Hematopoietic multipotent progenitor cell treated with erythropoietin and hydrocortisone succinate and interleukin-3 and kit ligand, for 6 days (in vitro differentiated cells): ENCODE measurements at places on chromosomes 2 and 18.

DNA sequence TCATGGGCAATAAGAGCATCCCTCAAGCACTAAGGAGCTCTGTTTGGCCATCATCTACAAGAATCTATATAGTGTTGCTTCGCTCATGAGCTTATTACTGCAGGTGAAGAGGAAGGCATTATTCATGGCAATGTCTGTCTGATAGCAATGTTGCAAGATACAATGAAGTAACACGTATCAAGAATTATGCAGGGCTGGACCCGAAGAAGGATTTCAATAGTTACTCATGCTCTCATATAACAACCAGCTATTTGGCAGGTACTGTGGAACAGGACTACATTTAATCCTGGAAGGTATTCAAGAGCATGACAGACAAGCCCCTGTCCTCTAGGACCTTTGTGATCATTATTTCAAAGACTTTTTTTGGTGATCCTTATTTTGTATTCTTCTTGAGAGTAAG, 109.6 kb downstream of the LAMA3 start:
- DNase-seq: no peak

GRCh38 chr2:202530038-202530437, 104.7 kb upstream of the FAM117B start:
- DNase-seq: peak; percentile 36

GRCh38 chr2:86000131-86000937, 105.4 kb downstream of the POLR1A start:
- peak; percentile 34 for DNase-seq

- no peak for DNase-seq
These were observed 59.7 kb downstream of the CLIP4 start for GRCh38 chr2:29174937-29175336.

DNA sequence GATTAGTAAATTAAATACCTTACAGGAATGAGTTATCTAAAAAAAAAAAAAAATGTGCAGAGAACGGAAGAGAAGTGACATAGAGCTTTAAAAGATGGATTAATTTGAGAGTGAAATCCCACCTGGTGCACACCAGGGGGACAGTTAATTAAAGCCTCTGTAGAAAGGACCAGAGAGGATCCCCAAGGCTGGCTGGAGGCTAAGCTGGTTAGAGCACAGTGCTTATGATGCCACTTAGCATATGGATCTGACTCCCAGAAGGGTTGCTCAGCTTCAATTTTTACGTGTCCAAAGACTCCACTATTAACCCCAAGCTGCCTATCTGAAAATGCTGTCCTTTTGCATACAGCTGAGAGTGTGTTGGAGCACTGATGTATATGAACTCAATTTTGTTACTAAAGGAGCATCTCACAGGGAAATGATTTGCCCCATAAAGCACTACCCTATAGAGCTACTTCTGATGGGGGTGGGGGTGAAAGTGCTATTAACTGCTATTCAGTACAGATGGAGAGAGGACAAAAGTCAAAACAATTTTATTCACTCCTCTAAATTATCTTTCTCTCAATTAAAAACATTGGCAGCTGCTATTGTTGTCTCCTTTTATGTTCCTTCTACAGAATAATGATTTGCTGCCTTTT, 15.2 kb upstream of the SLC8A1 start:
- no peak for DNase-seq

- peak; percentile 86 for DNase-seq
These were observed 2.2 kb upstream of the NRP2 start for GRCh38 chr2:205680067-205680466.

DNA sequence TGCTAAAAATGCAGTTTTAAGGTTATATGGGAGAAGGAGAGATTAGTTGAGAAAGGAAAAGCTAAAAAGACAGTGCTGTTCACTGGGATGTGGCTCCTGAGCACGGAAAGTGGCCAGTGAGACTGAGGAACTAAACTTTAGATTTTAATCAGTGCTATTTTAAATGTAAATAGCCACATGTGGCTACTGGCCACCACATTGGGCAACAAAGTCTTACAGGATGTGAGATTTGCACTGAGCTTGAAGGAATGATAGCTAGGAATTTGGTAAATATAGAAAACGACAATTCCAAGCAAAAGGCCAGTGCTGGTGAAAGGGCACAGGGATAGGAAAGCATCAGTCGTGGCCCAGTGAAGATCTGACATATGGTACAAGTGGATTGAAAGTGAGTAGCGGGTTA, 14.1 kb upstream of the SP5 start:
- DNase-seq: no peak

- no peak for DNase-seq
These were observed 26.5 kb downstream of the GPR39 start for GRCh38 chr2:132443106-132443505.

- peak; percentile 4 for DNase-seq
These were observed 255.8 kb downstream of the FBXO15 start for GRCh38 chr18:73891572-73892421.

GRCh38 chr2:101329026-101329425, 20.5 kb upstream of the RNF149 start:
- no peak for DNase-seq

GRCh38 chr2:10557506-10558265, 109.6 kb upstream of the ODC1 start:
- no peak for DNase-seq

DNA sequence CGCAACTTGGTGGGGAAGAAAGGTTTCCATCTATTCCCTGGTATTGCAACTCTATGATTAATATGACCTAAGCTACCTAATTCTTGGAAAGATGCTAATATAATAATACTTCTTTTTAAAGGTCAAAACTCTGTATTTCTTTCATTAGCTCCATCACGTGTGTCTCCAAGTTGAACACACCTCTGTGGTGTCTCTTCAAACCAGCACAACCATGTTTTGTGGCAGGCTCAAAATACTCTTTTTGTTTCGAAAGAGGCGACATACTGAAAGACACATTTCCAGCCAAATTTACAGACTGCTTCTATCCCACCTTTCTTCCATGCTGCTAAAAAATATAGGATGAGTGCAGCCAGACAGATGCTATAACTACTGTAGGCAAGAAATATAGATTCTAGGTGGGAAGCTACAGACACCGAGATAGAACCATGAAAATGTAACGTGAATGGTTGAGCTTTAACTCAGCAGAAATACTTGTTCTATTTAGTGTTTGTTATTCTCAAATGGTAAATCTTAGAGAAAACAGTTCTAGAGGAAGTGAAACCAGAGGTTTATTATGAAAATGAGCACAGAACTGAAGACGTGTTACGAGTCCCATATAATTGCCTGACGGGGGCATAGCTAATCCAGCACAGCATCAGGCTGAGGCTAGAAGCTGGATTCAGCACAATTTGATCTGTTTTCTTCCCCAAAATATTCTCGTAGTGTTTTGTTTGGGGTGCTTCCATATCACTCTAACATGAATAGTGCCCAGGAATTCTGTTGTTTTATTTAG, 991.5 kb upstream of the FANCL start:
- no peak for DNase-seq

- DNase-seq: no peak
These were observed 172.9 kb downstream of the TPGS2 start for GRCh38 chr18:36655930-36656329.

DNA sequence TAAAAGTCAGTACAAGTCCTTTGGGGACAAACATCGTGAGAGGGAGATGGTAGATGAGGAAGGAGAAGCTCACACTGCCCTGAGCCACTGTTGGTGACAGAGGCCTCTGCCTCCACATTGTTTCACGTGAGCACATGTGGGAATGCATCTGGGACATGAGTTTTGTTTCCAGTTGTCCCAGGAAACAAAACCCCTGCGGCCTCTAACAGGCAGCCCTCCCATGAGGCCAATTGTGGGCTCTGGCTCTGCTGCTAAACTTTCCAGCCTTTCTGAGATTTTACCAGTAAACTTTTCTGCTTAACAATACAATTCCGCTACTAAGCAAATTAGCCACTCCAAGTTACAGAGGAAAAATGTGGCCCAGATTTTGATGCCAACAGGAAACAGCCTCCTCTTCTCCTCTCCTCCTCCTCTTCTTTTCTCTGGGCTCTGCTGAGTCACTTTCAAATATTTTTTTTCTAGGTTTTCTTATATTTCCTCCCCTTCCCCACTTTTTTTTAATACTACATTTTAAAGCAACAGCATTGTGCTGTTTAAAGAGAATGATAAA, 23.4 kb upstream of the LRRC30 start:
- DNase-seq: no peak

DNA sequence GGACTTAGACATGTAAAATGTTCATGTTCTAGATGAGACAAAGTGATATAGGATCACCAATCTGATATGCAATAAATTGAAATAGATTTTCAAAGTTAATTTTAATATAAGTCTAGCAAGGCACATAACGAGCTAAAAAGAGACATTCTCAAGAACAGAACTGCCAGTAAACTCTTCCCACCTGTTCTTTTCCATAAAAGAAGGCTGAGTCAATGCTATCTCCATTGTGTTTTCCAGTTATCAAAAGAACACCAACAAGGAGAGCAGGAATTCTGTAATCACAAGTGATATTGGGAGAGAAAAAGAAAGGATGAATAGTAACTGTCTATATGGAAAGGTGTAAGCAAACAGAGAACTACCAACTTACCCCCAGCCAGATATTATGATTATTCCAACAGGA, 25.6 kb downstream of the GPR155 start:
- no peak for DNase-seq

DNA sequence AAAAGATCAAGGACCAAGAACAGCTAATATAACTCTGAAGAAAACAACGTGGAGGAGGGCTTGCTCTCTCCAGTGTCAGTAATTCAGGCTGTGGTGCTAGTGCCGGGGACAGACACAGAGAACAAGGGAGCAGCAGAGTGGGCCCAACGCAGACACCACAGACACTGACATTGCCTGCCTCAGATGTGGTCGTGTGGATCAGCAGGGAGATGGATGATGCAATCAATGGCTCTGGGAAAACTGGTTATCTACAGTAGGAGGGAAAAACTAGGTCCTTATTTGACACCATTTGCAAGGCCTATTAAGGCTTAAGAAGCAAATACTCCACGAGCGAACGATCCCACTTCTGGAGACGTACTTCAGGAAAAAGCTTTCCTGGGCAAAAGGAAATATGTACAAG, 36.1 kb downstream of the HDLBP start:
- DNase-seq: no peak

DNA sequence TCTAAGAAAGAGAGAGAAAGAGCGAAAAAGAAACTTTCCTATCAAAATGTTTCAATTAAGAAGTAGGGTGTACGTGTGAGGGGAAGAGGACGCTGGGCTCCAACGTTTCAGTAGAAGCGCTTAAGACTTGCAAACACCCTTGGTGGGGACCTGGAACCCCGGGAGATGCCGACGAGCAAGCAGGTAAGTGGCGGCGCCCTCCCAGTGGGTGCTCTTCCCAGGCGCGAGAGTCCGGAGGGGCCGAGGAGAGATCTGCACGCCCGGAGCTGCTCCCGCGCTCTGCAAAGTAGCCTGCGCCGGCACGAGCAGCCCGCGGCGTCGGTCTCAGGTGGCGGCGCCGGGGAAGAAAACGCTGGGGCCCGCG, 678 bp upstream of the OTX1 start:
- DNase-seq: peak; percentile 33

GRCh38 chr2:70300771-70301343, 1.0 kb downstream of the FAM136A start:
- DNase-seq: no peak

DNA sequence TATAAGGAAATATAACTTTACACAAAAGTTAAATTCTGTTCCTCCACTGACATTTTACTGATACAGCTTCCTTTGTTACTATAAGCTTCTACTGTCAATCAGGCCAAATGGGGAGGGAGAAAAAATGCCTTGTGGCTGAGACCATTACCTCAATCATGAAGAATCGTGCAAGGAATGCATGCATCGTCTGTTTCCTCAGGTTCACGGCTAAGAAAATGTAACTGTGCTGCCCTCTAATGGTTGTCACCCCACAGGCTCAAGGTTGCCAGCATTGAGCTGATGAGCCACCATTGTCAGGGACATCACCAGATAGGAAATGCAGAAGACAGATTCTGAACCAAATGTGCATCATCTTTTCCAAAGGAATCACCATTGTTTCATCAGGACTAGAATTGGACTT, 426.9 kb downstream of the CDH2 start:
- peak; percentile 9 for DNase-seq

DNA sequence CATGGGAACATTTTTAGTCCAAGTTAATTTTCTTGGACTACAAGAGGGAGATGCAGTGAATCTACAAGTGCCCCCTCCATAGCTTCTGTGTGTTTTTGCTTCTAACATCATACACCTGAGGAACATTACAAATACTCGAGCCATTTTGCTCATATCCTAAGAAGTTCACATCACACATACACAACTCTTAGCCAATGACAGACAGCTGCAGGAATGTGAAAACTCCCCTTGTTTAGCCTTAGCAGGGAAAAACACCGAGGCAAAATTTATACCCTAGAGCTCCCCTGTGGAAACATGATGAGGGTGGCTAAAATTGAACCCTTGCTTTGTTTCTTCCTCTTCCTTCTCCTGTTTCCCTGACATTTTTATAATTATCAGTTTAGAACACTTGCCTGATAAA, 928.3 kb upstream of the NRXN1 start:
- DNase-seq: no peak

DNA sequence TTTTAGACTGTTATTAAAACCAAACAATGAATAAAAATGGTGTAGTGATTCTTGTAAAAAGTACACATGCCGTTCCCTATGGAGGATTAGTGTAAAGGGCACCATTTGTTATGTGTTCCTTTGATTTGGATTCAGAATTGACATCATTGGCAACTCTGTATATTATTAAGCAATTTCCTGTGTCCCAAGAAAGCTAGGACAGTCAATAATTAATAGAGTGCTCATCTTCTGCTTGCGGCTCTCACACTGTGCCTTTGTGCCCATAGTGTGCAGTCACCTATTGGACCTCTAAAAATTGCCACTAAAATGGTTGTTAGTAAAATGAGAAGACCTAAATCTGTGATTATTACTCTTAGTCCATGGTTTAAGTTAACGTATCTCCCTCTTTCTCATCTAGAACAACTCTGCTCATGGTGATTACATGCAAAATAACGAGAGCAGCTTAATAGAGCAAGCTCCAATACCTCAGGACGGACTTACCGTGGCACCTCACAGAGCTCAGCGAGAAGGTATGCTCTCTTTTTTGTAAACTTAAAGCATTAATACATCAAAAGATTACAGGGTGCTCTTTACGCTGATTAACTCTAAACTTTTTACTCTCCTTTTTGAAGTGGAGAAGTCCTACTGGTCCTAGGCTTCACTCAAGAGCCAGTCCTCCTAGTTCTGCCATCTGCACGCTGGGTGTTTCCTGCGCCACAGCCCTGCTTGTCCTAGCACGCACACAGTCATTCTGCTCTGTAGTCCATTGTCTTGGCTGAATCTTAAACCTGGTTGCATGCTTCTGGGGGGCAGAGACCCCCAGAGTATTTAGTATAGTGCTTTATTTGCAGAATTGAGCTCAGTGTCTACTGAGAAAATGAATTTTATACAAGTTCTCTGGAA, 16.7 kb downstream of the ZCCHC2 start:
- DNase-seq: no peak

DNA sequence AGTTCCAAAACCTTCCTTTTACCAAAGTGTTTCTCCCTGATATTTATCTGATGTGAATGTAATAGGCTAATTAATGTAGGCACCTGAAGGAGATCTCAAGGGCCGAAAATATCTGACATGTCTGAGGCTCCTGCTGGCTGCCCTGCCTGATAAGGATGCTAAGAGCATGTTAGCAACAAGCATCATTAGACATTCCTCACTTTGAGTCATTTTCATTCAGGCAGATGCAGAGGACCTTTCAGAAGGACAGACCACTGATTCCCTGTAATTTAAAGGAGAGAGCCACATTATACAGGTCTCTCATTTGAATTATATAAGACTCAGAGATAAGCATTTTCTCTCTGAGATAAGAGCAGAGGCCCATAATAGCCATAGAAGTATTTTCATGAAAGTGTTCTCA, 222.4 kb upstream of the NCKAP5 start:
- DNase-seq: no peak
